ENCODE measurements at places on chromosomes 5 and 9. TPM values are rescaled to one million over a fixed set of nuclear protein-coding genes. Genes with fewer than 3 reads are reported as not detected.

The JAKMIP2 gene
- 0.73 TPM for total RNA-seq

The CCDC183 gene
- not detected for total RNA-seq

The NCS1 gene
- 19.9 TPM for total RNA-seq

The TEX53 gene
- not detected for total RNA-seq

The IL13 gene
- not detected for total RNA-seq

The GABRG2 gene
- total RNA-seq: 0.76 TPM

The NSMF gene
- 29.5 TPM for total RNA-seq

The SLC34A3 gene
- total RNA-seq: 0.12 TPM

The PCDHA12 gene
- total RNA-seq: 3.6 TPM

The SMIM33 gene
- total RNA-seq: not detected

The NR2F1 gene
- 50.7 TPM for total RNA-seq

The CKMT2 gene
- 1.7 TPM for total RNA-seq

The MYORG gene
- 22.6 TPM for total RNA-seq

The ERAP2 gene
- total RNA-seq: 28.6 TPM

The SLC6A7 gene
- not detected for total RNA-seq

The SIT1 gene
- total RNA-seq: 2.4 TPM

The FAM221B gene
- total RNA-seq: not detected

The SPATA9 gene
- 0.31 TPM for total RNA-seq

The ZFAND5 gene
- 161 TPM for total RNA-seq

The LRSAM1 gene
- total RNA-seq: 16.4 TPM

The POLR3G gene
- 2.0 TPM for total RNA-seq

The HRCT1 gene
- 3.1 TPM for total RNA-seq

The CNTNAP3 gene
- total RNA-seq: 5.3 TPM

The DELE1 gene
- total RNA-seq: 74.1 TPM

The LTC4S gene
- total RNA-seq: 16.4 TPM

The SEMA6A gene
- total RNA-seq: 15.3 TPM

The KLF4 gene
- total RNA-seq: 45.9 TPM

The PDZD2 gene
- 49.8 TPM for total RNA-seq

The ARID3C gene
- not detected for total RNA-seq

The ITGA1 gene
- 87.5 TPM for total RNA-seq

The ECSCR gene
- 48.9 TPM for total RNA-seq

The CARTPT gene
- not detected for total RNA-seq

The CCL27 gene
- 0.67 TPM for total RNA-seq

The NR5A1 gene
- total RNA-seq: 0.26 TPM

The PRRX2 gene
- 1.7 TPM for total RNA-seq

The DPYSL3 gene
- 64.3 TPM for total RNA-seq

The PAPPA gene
- 4.3 TPM for total RNA-seq

The TMEM174 gene
- not detected for total RNA-seq

The OR1Q1 gene
- total RNA-seq: not detected

The ECM2 gene
- 3.8 TPM for total RNA-seq

The RGMB gene
- total RNA-seq: 12.2 TPM

The F12 gene
- total RNA-seq: 1.1 TPM

The SLC6A18 gene
- total RNA-seq: not detected

The ADCY2 gene
- 0.34 TPM for total RNA-seq

The ADAMTS19 gene
- total RNA-seq: 0.26 TPM

The SYK gene
- total RNA-seq: 49.7 TPM

The LCN10 gene
- total RNA-seq: 0.32 TPM

The RC3H2 gene
- 46.1 TPM for total RNA-seq

The ADGRD2 gene
- total RNA-seq: not detected

The LCN12 gene
- total RNA-seq: 2.1 TPM

The MLANA gene
- not detected for total RNA-seq

The ZNF608 gene
- total RNA-seq: 21.9 TPM

The PPIC gene
- total RNA-seq: 40.1 TPM
